Upper lobe of left lung (tissue), 6 donors: ENCODE measurements at places on chromosomes 7 and 10.

GRCh38 chr7:30652698-30653641 lies 29.3 kb downstream of the CRHR2 start:
- H3K4me3 ChIP-seq: no peak overlapping the region
- no peak overlapping the region for H3K27ac ChIP-seq
- no peaks in the 10 kb centered on the region for H3K4me1 ChIP-seq
- no peaks in the 10 kb centered on the region for H3K36me3 ChIP-seq

DNA sequence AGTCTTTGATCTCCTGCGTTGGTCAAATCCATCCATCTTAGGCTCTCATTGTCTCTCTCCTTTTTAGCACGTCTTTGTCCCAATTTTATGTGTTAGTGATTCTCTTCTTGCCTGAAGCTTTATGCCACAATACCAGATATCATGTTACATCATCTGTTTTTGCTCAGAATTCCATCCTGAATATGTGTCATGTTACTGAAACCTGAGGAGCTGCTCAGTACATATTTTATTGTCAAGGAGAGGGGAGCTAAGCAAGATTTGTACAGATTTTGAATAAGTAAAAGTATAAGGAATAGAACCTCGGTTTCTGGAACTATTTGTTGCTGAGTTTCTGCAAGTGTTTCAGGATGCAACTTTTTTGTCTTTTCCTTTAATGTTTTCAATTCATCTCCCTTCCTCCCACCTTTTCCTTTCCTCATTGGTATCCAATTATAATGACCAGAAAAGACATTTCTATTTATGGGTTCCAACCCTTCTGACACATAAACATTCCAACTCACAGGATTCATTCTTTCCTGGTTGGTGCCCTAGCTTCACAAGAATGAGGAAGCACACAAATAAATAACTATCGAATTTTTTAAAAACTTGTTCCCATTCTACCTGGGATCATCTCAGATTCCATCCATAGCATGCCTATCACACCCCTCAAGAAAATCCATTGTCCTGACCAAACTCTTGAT lies 291.8 kb downstream of the CRPPA start:
- H3K4me3 ChIP-seq: no peak overlapping the region
- peak overlapping the region; percentile 42 for H3K27ac ChIP-seq
- DNase-seq: no peak
- no peaks in the 10 kb centered on the region for H3K4me1 ChIP-seq
- no peaks in the 10 kb centered on the region for H3K36me3 ChIP-seq
- no peaks in the 10 kb centered on the region for H3K27me3 ChIP-seq

- peaks cover 13% of the 10 kb centered on the region for H3K4me1 ChIP-seq
- H3K36me3 ChIP-seq: no peaks in the 10 kb centered on the region
- no peaks in the 10 kb centered on the region for H3K27me3 ChIP-seq
- no peak for DNase-seq
- H3K27ac ChIP-seq: no peak overlapping the region
Measured at GRCh38 chr10:73639286-73639685, 2.0 kb downstream of the MYOZ1 start.

DNA sequence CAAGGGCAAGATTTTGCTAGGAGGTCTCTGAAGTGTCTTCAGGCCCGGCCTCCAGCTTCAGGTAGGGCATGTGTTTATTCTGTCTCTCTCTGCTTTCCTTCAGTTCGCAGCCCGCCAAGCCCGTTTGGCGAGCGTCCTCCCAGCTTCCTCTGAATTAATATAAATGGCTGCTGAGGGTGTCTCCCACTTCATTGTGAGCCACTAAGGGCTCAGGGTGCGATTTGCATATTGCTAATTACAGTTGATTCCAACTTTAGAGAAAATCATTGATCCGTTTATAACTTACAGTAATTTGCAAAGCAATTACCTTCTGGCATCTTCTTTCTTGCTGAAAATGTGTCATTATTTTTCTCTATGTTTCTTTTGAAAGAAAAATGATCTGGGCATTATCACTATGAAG lies 128.3 kb upstream of the SORCS3 start:
- H3K4me3 ChIP-seq: no peak overlapping the region
- no peaks in the 10 kb centered on the region for H3K36me3 ChIP-seq
- DNase-seq: no peak
- H3K27ac ChIP-seq: no peak overlapping the region
- H3K4me1 ChIP-seq: no peaks in the 10 kb centered on the region

DNA sequence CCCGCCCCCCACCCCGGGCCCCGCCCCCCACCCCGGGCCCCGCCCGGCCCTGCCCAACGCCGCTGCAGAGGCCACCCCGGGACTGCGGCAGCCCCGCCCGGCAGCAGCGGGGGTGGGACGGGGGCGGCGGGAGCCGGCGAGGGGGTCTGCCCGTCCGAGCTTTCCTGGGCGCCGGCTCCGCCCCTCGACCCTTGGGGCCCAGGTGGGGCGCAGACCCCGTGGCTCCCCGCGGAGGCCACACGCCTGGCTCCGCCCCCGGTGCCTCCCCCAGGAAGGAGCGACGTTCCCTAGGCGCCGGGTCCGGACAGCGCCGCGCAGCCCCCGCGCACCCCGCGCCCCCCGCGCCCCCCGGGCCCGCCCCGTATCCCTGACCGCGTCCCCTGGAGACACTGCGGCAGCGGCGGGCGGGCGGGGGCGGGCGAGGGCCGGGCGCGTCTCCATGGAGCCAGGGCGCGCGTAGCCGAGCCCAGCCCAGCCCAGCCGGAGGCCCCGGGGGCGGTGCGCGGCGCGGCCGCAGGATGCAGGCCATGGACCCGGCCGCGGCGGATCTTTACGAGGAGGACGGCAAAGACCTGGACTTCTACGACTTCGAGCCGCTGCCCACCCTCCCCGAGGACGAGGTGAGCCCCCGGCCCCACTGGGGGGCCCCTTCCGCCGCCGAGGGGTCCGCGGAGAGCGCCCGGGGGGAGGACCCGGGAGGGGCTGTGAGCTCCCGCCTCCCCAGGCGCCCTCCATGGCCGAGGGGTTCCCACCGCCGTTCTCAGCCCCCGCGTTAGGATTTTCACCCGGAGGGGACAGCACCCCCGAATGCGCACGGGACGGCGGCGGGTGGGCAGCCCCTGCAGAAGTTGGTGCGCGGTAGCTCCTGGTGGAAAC lies at the start of gene KNDC1:
KNDC1 (plus strand) TSS at position 270 of the 876 bp plus-strand sequence; CDS start at position 519, 249 bp downstream.
- H3K27me3 ChIP-seq: no peaks in the 10 kb centered on the region
- peak within 1 kb of the TSS; percentile 60 for H3K4me3 ChIP-seq
- peaks cover 32% of the 10 kb centered on the region for H3K4me1 ChIP-seq
- peak; percentile 58 for DNase-seq

DNA sequence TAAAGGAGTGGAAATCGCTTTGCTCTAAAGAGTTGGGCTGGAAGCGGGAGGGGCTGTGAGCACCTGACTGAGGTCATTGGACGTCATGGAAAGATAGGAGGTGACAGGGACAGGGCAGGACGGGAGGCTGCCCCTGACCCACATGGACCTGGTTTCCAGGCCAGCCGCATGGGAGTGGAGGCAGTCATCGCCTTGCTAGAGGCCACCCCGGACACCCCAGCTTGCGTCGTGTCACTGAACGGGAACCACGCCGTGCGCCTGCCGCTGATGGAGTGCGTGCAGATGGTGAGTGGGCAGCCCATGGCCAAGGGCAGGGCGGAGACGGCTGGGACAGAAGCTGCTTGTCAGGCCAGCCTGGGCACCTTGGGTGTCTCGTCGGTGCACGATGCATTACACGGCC lies 41.8 kb downstream of the PFKP start:
- no peak overlapping the region for H3K4me3 ChIP-seq
- no peaks in the 10 kb centered on the region for H3K27me3 ChIP-seq
- H3K36me3 ChIP-seq: peaks cover 12% of the 10 kb centered on the region
- no peak overlapping the region for H3K27ac ChIP-seq
- peaks cover 2% of the 10 kb centered on the region for H3K4me1 ChIP-seq

GRCh38 chr10:1205450-1206030 lies 149.4 kb downstream of the WDR37 start:
- no peaks in the 10 kb centered on the region for H3K4me1 ChIP-seq
- no peak overlapping the region for H3K27ac ChIP-seq
- H3K4me3 ChIP-seq: no peak overlapping the region
- H3K36me3 ChIP-seq: no peaks in the 10 kb centered on the region

GRCh38 chr10:100968062-100968736 lies 1.1 kb upstream of the SEMA4G start:
- peaks cover 13% of the 10 kb centered on the region for H3K4me1 ChIP-seq
- no peaks in the 10 kb centered on the region for H3K36me3 ChIP-seq
- H3K27me3 ChIP-seq: no peaks in the 10 kb centered on the region
- no peak overlapping the region for H3K4me3 ChIP-seq

DNA sequence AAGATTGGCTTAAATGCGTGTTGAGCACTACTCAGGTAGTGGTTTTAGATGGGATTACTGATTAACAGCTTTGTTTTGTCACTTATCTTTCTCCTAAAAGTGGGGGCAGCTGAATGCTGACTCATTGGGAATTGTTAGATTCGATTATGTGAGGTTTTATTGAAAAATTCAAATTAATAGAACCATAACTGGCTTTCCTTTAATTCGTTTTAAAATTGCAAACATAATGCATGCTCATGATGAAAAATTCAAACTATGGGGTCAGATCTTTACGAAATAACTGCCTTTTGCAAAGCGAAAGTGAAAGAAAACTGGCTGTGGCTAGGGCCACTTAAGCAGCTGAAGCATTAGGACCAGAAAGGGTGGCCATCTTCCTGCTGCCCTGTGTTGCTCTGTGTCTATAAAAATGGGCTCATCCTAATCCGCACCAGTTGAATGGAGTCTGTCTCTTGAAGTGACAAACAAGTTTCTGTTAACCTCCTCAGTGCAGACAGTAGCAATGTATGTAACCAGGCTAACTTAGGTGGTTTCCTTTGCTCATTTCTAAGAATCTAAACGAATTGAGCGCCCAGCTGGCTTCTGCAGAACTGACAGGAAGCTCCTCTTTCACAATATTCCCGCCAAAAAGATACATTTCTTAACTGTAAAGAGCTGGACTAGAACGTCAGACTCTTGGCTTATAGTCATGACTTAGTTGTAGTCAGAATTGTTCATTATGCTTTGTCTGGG lies 27.8 kb downstream of the DENND10 start:
- no peaks in the 10 kb centered on the region for H3K27me3 ChIP-seq
- H3K4me3 ChIP-seq: no peak overlapping the region
- peaks cover 15% of the 10 kb centered on the region for H3K36me3 ChIP-seq

DNA sequence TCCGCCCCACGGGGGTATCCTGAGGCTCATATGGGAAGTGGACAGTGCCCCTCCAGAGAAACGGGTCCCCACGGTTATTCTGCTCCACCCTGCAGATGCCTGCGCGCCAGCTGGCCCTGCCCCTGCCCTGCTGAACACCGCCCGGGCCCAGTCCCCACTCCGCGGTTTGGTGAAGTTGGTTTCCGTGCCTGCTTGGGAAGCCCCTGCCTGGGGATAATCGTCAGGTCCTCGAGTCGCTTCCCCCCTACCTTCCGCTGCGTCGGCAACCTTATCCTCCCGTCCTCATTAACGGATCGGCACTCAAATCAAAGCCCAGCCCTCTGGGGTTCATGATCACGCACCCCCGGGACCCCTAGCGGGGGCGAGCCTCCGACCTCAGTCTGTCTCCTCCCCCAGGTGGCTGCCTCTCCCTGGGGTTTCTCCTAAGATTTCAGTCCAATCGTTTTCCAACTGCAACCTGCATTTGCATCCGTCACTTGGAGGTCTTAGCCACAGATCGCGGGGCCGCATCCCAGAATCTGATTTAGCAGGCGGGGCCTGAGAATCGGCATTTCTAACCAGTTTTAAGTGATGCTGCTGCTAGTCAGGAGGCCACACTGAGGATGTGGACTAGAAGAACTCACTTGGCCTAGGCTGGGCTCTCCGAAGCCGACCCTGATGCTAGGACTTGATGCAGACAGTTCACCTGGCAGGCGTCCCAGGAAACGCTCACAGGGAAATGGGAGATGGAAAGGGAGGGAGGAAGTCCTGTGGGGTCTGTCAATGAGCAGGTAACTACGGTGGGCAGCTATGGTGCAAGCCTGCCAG lies 27.6 kb downstream of the WDR86 start:
- H3K36me3 ChIP-seq: peaks cover 17% of the 10 kb centered on the region
- H3K4me1 ChIP-seq: peaks cover 15% of the 10 kb centered on the region
- H3K4me3 ChIP-seq: peak overlapping the region; percentile 42
- peaks cover 19% of the 10 kb centered on the region for H3K27me3 ChIP-seq
- H3K27ac ChIP-seq: no peak overlapping the region

GRCh38 chr10:59129867-59130266 lies 46.6 kb upstream of the PHYHIPL start:
- no peaks in the 10 kb centered on the region for H3K36me3 ChIP-seq
- H3K27ac ChIP-seq: no peak overlapping the region
- no peaks in the 10 kb centered on the region for H3K4me1 ChIP-seq
- DNase-seq: no peak

DNA sequence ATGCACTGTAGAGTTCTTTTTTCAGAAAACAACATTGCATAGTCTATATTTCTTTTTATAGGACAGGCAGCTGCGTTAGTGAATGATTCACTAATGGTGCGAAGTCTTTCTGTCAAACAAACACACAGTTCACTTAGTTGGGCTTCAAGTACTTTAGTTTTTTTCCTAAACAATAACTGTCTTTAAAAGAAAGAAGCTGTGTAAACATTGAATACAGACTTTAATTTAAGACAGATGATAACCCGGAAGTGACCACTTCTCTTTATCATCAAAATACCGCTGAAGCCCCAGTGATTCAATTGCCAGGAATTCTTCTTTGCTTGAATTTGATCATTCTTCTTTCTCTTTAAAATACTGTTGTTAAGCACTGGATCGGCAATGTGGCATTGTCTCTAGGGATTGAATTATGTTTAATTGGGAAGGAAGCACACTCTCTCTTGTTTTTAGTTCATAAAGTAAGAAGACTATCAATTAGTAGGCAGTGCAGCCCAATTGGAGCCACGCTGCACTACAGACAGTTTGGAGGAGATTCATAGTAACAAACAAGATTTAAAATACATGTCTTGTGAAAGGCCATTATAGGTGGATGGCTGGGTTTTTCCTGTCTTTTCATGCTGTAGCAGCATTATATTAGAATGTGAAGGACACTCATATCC lies 30.4 kb downstream of the CNTNAP2 start:
- no peaks in the 10 kb centered on the region for H3K36me3 ChIP-seq
- no peak for DNase-seq
- H3K27me3 ChIP-seq: no peaks in the 10 kb centered on the region
- no peak overlapping the region for H3K27ac ChIP-seq
- no peaks in the 10 kb centered on the region for H3K4me1 ChIP-seq
- H3K4me3 ChIP-seq: no peak overlapping the region

DNA sequence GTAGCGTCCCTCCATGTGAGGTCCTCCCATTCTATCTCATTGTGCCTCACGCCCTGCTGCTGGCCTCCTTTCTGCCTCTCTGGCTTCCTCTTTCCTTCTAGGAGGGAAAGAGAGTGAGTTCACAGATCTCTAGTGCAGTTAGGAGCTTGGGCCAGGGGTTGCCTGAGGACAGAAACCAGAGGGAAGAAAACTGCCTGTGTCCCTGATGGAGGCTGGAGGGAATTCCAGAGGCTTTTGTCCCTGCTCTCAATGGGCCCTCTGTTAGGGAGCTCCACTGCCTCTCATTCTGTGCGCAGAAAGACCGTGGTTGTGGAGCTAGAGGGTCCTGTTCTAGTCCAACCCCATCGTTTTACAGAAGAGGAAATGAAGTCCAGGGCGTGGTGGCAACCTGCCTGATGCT lies 4.6 kb downstream of the MARVELD1 start:
- no peak overlapping the region for H3K4me3 ChIP-seq
- H3K36me3 ChIP-seq: no peaks in the 10 kb centered on the region
- no peaks in the 10 kb centered on the region for H3K27me3 ChIP-seq
- no peak for DNase-seq

GRCh38 chr10:127996586-127996985 lies 89.7 kb downstream of the PTPRE start:
- H3K36me3 ChIP-seq: no peaks in the 10 kb centered on the region
- H3K27me3 ChIP-seq: no peaks in the 10 kb centered on the region
- H3K27ac ChIP-seq: peak overlapping the region; percentile 26
- H3K4me1 ChIP-seq: peaks cover 27% of the 10 kb centered on the region
- peak; percentile 77 for DNase-seq
- H3K4me3 ChIP-seq: no peak overlapping the region

GRCh38 chr7:158414002-158414401 lies 173.6 kb downstream of the PTPRN2 start:
- H3K36me3 ChIP-seq: no peaks in the 10 kb centered on the region
- no peaks in the 10 kb centered on the region for H3K4me1 ChIP-seq
- no peak overlapping the region for H3K4me3 ChIP-seq
- DNase-seq: no peak
- no peak overlapping the region for H3K27ac ChIP-seq
